H7 (cell line): ENCODE measurements at places on chromosomes 5 and 9.

GRCh38 chr5:168978015-168978414, 322.9 kb downstream of the SLIT3 start:
- no peak for DNase-seq

DNA sequence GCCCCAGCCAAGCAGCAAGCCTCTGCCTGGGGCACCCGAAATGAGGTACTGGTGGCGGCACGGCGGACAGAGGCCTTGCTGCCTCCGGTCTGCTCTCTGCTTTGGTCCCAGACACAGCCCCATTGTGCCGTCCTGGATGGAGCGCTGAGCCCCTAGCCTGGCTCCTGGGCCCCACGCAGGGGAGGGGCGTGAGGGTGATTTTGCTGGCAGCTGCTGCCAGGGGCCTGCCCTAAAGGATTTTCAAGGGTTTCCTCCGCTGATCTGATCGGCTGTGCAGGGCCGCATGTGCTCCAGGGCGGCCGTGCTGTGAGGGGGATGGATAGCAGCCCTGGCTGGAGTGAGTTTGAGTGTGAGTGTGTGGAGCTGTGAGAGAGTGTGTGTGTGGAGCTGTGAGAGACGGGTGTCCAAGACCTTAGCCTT, 1.3 kb downstream of the GPSM1 start:
- peak; percentile 88 for DNase-seq

DNA sequence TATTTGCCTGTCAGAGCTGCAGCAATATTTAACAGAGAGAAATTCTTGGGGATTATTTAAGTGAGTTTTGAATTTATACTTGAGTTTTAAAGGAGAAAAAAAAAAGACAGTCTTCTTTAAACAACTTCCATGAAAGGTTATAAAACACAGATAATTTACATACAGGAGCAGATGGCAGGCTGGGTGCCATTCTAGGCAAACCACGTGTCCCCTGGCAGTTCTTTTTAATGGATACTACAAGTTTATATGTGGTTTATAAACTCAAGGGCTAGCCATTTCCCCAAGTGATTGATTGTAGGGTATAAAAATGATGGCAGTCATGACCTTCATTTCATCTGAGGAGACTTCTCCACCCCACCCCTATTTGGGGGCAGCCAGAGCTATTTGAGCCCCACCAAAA, 166.6 kb downstream of the FSTL4 start:
- no peak for DNase-seq

GRCh38 chr5:159616952-159617351, 286.7 kb upstream of the IL12B start:
- no peak for DNase-seq

DNA sequence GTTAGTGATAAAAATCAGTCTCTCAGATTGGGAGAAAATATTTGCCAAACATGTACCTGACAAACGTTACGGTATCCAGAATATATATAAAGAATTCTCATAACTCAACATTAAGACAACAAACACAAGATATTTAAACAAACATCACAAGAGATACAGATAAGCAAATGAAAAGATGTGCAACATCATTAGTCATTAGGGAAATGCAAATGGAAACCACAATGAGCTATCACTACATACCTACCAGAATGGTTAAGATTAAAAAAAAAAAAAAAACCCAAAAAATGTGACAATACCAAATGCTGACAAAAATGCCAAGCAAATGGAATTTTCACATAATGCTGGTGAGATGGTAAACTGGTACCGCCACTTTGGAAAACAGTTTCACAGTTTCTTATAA, 15.4 kb downstream of the CERT1 start:
- no peak for DNase-seq

GRCh38 chr9:9631284-9631683, 981.5 kb downstream of the PTPRD start:
- no peak for DNase-seq
